ENCODE measurements at places on chromosomes 3 and 15. TPM values are rescaled to one million over a fixed set of nuclear protein-coding genes. Genes with fewer than 3 reads are reported as not detected.

The C3orf70 gene
- polyA plus RNA-seq = 1.1 TPM

The CELF6 gene
- 0.40 TPM for polyA plus RNA-seq

The C3orf85 gene
- 52.2 TPM for polyA plus RNA-seq

The CIP2A gene
- 4.5 TPM for polyA plus RNA-seq

GRCh38 chr3:186342197-186342596, 19.8 kb downstream of the DGKG start:
- no peaks in the 10 kb centered on the region for H3K27me3 ChIP-seq
- no peak overlapping the region for H3K27ac ChIP-seq
- H3K36me3 ChIP-seq = no peaks in the 10 kb centered on the region
- H3K4me1 ChIP-seq = no peaks in the 10 kb centered on the region
- H3K4me3 ChIP-seq = no peak overlapping the region

GRCh38 chr15:78536134-78536533, 4.1 kb upstream of the PSMA4 start:
- no peak overlapping the region for H3K27ac ChIP-seq
- H3K4me1 ChIP-seq = peaks cover under 1% of the 10 kb centered on the region
- no peak overlapping the region for H3K4me3 ChIP-seq
- H3K36me3 ChIP-seq = no peaks in the 10 kb centered on the region

GRCh38 chr3:45760878-45761711, 35.2 kb downstream of the SLC6A20 start:
- H3K4me1 ChIP-seq = no peaks in the 10 kb centered on the region
- H3K27me3 ChIP-seq = no peaks in the 10 kb centered on the region
- H3K27ac ChIP-seq = no peak overlapping the region
- DNase-seq = peak; percentile 83
- H3K36me3 ChIP-seq = no peaks in the 10 kb centered on the region

GRCh38 chr3:69560116-69560515, 174.2 kb upstream of the FRMD4B start:
- no peak for DNase-seq
- no peaks in the 10 kb centered on the region for H3K4me1 ChIP-seq
- H3K27me3 ChIP-seq = peaks cover 2% of the 10 kb centered on the region
- no peak overlapping the region for H3K27ac ChIP-seq
- H3K36me3 ChIP-seq = no peaks in the 10 kb centered on the region

GRCh38 chr3:12924437-12924836, 83.1 kb upstream of the RPL32 start:
- H3K4me1 ChIP-seq = no peaks in the 10 kb centered on the region
- no peaks in the 10 kb centered on the region for H3K27me3 ChIP-seq
- no peak overlapping the region for H3K27ac ChIP-seq
- H3K36me3 ChIP-seq = no peaks in the 10 kb centered on the region
- DNase-seq = no peak
- H3K4me3 ChIP-seq = no peak overlapping the region

DNA sequence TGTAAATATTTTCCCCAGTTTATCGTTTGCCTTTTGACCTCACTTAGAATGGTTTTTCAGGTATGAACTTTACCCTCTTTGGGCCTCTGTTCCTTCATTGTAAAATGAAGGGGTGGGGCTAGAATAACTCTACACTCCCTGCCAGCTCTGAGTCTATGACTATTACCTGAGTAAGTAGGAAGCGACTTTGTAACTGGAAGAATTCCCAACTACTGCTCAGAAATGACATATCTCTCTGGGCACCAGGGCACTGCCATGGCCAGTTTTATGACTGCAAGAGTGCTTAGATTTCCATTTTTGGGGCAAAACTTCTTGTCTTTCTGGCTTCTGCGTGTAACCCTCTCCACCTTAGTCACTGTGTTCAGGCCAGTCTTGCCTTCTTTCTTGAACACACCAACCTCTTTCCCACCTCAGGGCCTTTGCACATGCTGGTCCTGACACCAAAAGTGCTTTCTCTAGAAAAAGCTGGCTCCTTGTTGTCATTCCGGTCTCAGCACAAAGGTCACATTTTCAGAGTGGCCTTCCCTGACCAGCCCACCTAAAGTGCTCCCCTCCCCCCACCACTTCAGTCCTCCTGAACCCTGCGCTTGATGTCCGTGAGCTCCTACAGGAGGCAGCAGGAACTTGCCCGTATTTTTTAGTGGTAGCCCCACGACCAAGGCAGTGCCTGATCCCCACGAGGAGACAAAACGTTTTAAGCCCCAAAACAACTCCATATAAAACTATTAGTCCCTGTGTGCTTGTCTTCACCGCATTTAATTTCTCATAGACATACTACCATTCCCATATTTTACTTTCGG, 25.6 kb downstream of the CDCP1 start:
- H3K4me3 ChIP-seq = no peak overlapping the region
- DNase-seq = peak; percentile 70
- H3K27ac ChIP-seq = peak overlapping the region; percentile 88

DNA sequence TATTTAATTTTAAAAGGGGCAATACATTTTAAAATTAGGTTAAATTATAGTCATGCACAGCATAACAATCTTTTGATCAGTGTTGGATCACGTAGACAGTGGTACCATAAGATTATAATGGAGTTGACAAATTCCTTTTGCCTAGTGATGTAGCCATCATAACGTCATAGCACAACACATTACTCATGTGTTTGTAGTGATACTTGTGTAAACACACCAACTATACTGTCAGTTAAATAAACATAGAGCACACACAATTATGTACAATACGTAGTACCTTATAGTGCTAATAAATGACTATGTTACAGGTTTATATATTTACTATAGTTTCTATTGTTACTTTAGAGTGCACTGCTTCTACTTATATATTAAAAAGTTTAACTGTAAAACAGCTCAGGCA, 31.2 kb downstream of the FOXB1 start:
- H3K4me3 ChIP-seq = no peak overlapping the region
- H3K27ac ChIP-seq = no peak overlapping the region
- peaks cover 4% of the 10 kb centered on the region for H3K27me3 ChIP-seq

Measured in hepatocyte (in vitro differentiated cells).